Stimulated activated CD4-positive, alpha-beta T cell treated with anti-CD3 and anti-CD28 coated beads, Interleukin-1b, Interleukin-23, amount 100 ng/mL, for 24 hours (primary cell): ENCODE measurements at places on chromosomes 12 and 14.

DNA sequence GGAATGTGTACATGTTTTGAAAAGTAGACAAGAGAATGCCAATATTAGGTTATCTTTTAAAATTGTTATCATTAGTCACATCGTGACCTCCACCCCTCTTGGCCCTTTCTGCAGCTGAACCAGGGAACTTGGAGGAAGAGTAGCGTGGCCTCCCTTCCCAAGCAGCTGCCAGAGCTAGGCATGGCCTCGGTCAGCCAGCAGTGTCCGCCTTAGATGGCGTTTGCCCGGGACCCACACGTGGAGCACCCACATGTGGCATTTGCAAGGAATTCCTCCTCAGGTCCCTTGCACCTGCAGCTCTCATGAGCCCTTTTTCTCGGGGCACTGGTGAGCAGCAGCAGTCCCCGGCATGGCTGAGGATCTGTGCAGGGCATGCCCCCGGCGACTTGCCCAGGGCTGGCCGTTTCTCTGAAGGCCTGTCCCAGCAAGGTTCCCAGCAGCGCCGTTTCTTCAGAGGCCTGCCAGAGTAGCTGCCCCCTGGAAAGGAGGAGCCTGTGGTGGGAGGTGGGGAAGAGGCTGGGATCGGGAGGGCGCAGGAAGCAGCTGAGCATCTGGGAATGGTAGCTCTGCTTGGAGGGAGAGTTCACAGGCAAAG, 10.8 kb downstream of the JDP2 start:
- no peak for DNase-seq

DNA sequence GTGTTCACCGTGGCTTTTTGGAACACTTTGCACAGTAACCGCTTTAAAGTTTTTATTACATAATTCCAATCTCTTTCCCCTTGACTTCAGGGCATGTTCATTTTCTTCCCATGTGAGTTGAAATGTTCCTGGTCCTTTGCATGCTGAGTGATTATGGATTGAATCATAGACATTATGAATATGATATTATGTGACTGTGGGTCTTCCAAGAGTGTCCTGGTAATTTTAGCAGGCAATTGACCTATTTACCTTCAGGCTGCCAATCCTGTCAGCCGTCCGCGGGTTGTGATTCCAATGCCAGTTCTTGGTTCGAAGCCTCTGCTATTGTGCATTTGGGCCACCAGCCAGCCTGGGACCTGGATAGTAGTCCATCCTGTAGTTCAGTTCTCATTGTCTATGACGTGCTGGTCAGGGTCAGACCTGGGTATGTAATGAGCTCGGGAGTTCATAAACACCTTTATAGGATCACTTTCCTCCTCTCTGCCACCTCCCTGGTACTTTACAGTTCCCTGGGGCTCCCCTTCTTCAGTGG, 32.6 kb upstream of the DDX11 start:
- no peak for DNase-seq

DNA sequence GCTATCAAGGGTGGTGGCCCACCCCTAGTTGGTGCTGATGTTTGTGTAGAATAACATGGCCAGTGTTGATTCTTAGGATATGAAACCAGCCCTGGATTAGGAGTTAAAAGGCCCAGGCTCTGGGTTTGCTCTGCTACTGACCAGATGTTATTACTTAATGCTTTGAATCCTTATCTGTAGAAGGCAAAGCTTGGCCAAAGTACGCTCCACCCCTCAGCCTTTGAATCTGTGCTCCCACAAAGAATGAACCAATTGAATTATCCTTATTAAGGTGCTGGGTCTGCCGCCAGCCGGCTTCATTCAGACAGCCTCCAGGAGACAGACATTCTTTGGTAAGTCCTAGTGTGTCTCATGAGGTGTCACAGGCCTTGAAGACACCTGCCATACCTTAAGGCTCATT, 41.8 kb downstream of the AKAP3 start:
- DNase-seq = no peak

GRCh38 chr14:75437201-75438143, 9.7 kb downstream of the JDP2 start:
- no peak for DNase-seq

DNA sequence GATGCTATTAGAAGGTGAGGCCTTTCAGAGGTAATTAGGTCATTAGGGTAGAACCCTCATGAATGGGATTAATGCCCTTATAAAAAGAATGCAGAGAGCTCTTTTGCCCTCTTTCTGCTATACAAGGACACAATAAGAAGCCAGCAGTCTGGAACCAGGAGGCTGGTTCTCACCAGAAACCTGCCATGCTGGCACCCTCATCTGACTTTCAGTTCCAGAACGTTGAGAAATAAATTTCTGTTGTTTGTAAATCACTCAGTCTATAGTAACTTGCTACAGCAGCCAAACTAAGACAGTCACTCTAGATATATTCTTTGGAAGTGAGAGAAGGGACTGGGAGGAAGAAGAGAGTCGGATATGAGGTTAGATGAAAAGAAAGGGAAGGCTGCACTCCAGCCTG, 125.0 kb upstream of the MYF6 start:
- DNase-seq = no peak

DNA sequence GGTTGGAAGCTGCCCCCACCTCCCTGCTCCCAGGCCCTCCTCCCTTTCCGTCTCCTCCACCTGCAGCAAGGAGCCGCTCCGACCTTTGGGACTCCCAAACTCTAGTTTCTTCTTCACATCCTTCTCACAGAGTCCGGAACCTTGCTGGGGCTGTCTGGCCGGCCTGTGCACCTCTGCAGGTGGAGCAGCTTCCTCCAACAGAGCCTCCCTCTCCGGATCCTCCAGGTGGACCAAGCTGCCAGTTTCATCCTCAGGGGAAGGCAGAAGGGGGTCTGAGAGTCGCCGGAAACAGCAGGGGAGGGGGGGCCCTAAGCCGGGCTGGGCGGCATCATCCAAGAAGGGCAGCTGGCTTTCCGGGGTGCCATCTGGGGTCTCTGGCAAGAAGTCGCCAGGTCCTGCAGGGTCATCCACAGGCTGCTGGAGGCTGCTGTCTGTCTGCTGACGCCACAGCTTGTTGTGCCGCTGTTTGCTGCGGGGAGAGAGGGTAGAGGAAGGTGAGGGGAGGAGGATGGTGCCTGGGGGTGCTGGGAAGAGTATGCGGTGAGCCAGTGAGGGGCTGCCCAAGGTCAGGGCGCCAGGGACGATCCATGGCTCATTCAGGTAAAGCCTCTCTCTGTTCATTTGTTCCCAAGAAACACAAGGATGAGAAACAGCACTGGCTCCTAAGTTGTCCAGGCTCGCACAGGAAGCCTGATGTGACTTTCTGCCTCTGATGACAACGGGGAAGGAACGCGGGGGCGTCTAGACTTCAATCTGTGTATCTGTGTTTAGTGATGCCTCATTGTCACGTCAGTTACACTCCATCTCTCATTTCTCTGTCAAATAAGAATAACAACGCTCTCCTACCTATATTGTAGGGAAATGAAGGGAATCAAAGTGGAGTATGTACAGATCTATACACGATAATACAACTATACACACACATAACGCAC, 61.3 kb upstream of the CORO1C start:
- no peak for DNase-seq

GRCh38 chr12:108722992-108723766, 8.1 kb downstream of the CORO1C start:
- DNase-seq = no peak

DNA sequence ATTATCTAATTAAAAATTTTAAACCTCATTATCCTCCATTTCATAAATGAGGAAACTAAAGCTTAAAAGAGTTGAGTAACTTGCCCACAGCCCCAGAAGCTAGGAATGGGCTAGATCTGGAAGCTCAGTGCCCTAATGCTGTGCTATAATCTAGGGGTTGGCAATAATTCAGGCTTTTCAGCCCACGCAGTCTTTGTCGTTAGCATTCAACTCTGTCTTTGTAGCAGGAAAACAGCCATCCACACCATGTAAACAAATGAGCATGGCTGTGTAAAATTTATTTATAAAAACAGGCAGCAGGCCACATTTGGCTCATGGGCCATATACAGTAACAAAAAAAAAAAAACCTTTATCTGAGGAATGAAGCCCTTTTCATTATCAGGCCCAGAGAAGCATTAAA, 92.4 kb upstream of the OVCH1 start:
- DNase-seq = no peak

GRCh38 chr12:120652656-120653435, 12.4 kb downstream of the CABP1 start:
- DNase-seq = no peak

DNA sequence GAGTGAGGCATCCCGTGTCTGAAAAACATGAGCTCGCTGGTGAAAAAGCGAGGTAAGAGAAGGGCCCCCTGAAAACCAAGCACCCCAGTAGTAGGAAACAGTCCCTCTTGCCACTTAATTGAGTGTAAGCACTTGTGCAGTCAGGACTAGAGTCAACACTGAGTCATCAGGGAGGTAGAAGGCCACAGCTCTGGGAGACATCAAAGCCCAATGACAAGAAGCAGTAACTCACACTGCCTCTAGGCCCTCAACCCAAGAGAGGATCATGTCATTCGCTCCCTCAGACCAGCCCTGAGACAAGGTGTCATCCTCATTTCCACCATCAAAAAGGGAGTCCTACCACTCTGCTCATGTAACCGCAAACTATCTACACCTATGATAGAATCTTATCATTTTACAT, 17.8 kb downstream of the POMT2 start:
- no peak for DNase-seq

DNA sequence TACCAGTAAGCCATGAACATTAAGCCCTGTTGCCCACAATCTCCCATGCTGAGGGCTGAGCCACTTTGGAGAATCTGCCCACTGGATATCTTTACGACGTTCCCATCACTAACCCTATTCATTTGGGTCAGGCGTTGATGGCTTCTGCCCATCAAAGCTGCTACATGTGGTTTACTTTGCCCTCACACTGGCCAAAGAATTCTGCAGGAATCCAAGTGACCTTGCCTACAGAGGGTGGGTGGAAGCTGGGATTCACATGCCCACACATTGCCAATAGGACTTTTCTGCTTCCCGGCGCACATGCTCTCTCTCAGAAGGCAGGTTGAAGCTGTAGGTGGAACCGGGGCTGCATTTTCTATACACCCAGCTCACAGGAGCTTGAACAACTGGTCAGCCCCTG, 28.3 kb downstream of the OAS2 start:
- DNase-seq = no peak

DNA sequence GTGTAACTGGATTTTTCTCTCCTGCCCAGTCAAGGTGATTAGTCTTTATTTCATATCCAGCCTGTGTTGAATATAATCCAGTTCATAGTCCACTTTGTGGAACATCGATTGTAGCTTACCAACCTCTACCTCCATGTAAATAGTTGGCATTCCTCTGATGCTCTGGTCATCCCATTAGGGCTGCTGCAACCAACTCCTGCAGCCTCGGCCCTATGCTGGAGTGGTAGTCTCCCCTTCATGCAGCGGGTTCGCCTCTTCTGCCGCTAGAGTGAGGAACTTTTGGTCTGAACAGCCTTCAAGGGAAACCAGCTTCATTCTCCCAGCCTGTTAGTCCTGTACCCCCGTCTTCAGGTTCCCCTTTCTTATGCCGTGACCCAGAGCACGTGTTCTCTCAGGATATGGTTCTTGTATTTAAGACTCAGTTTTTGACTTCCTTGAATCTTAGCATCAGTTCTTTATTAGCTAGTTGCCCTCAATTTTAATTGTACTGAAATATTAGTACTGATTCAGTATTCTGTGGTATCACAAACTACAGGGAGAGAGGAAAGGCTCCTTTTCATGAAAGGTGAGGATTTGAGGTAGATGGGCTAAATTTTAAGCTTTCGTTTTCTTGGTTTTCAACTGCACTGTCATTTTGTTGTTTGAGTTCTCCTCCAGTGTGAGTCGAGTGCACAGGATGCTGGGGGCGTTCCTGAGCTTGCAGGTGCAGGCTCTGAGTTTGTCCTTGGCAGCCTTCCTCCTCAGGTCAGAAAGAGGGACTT, 33.2 kb downstream of the ZNF664 start:
- no peak for DNase-seq

- DNase-seq = no peak
Measured at GRCh38 chr12:76976777-76977382, 88.5 kb downstream of the E2F7 start.

- DNase-seq = no peak
Measured at GRCh38 chr12:23684121-23684520, 265.3 kb downstream of the SOX5 start.

- no peak for DNase-seq
Measured at GRCh38 chr14:81427348-81428058, 27.4 kb upstream of the STON2 start.

DNA sequence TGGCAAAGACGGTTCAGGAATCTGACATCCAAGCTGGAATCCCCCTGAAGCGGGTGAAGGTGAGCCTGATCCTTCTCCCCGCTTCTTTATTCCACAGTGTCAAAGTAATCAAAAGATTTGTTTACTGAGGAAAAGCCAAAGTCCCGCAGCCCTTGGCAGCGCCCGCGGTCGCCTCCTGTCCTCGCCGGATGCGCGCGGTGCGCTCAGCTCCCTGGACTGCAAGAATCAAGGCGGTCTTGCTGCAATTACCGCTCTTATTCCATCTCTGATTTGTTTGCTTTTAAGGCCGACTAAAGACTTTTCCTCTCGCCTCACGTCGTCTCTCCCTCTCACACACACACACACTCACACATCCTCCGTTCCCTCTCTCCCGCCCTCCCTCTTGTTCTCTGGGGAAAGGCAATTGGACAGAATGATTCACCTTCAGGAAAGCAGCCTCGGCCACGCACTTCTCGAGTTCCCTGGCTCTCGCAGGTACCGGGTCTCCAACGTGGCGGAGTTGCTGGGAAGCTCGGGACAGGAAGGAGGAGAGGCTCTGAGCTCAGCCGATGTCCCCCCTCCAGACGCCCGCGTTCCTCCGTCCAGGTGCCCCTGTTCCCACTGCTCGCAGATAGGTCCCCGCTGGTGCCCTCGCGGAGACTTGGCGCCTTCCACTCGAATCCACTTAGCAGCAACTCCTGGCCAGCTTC, 68.6 kb upstream of the USP15 start:
- no peak for DNase-seq

DNA sequence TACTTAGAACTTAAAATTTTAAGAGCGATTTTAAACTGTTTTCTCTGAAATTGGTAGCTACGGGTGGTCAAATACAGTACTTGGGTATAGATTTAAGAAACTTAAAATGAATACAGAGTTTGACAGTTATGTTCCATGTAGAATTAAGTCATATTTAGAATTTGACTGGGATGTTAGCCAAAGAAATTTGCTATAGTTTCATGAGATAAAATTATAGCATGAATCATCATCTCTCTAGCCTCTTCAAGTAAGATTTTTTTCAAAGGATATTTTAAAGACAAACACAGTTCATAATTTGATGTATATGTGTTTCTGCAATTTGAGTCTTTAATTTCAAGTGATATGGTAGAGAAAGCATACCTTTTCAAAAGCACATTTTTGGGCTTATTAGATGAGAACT, 41.0 kb downstream of the ZCRB1 start:
- no peak for DNase-seq

GRCh38 chr12:34526946-34527345, 504.6 kb downstream of the ALG10 start:
- no peak for DNase-seq

- DNase-seq = no peak
Measured at GRCh38 chr12:79356216-79356615, 334.5 kb downstream of the PAWR start.
